HuH-7.5 (cell line): ENCODE measurements at places on chromosomes 2 and 18.

GRCh38 chr2:181588546-181588945, 68.4 kb downstream of the CERKL start:
- DNase-seq = no peak

DNA sequence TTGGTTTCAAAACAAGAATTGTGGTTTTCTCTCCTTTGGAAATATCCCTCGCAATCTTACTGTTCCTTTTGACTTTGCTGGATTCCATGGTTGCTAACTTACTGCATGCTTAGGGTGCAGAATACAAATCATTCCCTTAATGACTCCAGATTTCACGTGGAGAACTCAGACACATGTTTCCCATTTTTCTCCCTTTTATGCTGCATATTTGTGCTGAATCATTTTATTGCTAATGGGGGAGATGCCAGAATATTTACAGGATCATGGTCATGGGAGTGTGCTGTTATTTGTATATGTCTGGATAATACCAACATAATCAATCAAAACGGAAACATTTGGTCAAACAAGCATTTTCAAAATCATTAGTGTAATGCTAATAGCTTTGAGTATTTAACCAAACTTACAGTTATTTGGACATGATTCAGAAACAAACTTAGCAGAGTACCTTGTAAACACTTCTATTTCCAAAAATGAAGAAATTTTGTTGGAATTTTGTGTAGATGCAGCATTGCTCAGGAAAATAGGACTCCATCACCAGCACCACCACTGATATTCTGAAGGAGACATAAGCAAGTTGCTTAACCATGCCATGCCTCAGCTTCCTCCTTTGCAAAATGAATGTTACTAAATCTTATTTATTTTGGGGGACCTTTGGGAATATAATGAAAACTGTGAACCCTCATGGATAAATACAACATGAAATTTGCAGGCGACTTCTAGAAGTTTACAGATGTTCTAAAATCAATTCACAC, 122.5 kb upstream of the RND3 start:
- DNase-seq = no peak

DNA sequence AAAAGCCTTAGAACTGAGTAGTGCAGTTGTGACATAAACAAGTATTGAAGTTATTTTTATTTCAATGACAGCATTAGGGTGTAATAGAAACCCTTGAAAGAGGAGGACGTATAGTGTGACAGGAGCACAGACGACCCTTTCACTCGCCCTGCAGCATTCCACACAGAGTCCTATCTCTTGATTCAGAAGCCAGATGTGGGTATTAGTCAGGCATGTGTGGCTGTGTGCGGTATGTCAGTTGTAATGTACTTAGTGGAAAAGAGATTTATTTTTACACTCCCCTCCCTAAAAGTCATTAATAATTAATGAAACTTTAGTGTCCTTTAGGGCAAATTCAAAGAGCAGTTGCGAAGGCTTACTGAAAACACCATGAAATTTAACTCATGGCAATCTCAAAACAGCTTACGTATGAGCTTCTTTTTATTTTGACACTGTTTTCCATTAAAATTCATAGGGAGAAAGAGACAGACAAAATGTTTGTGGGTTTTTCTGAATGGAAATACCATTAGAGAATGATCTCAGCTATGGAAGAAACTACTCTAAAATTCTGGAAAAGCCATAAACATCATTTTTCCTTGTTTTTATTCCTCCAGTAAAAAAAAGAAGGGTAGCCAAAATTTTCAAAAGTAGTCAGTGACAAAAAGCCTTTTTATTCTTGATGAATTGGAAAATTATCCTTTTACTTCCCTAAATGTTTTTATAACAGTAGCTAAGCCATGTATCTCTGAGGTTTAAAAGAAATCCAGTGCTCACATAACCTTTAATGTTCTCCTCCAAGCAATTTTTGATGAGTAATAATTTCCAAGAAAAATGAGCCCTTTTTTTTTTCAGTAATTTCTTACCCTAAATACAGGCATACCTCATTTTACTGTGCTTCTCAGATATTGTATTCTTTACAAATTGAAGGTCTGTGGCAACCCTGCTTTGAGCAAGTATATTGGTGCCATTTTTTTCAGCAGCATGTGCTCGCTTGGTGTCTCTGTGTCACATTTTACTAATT, 84.0 kb upstream of the DSEL start:
- no peak for DNase-seq

- DNase-seq = no peak
Measured at GRCh38 chr2:112630268-112630667, 15.5 kb upstream of the SLC20A1 start.

DNA sequence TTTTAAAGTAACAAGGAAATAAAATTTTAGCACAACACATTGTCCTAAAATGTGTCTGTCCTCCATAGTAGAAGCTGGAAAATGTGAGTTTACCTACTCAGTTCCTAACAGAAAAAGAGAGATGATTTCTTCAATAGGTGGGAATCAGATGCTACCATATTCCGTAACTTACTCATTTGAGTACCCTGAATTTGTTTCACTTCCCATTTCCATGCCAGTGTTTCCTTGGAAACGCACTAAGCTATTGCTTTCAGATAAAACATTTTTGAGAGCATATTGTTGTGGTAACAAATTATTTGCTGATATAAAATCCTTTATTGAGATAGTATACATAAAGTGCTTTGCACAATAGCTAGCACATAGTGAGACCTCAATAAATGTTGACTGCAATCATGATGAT, 137.5 kb upstream of the BARD1 start:
- no peak for DNase-seq

DNA sequence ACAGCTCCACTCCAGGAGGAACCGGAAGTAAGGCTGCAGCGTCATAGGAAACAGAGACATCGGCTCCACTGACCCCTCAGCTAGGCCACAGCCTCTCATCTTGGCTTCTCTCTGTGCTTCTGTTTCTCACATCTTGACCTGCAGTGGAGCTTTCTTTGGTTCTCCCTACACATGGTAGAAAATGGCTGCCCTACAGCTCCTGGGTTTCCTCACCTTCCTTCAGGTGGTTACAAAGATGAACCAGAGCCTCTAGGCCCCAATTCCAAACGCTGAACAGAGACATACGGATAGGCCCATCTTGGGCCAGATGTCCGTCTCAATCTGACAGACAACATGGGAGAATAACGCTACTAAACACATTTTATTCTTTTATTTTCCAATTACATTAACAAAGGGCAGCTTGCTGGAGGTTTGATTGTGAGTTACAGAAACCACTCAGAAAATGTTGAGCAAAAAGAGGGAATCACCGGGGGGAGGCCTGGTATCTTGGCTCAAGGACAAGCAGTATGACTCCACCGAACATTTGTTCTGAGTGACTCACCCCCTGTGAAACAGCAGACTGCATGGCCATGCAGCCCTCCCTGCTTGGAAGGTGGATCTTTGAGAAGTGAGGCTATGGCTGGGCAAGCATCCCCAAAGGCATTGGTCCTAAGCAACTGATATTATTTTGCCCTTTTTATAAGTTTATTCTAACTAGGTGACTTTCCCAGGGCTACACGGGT, 303.5 kb downstream of the CDCA7 start:
- no peak for DNase-seq

DNA sequence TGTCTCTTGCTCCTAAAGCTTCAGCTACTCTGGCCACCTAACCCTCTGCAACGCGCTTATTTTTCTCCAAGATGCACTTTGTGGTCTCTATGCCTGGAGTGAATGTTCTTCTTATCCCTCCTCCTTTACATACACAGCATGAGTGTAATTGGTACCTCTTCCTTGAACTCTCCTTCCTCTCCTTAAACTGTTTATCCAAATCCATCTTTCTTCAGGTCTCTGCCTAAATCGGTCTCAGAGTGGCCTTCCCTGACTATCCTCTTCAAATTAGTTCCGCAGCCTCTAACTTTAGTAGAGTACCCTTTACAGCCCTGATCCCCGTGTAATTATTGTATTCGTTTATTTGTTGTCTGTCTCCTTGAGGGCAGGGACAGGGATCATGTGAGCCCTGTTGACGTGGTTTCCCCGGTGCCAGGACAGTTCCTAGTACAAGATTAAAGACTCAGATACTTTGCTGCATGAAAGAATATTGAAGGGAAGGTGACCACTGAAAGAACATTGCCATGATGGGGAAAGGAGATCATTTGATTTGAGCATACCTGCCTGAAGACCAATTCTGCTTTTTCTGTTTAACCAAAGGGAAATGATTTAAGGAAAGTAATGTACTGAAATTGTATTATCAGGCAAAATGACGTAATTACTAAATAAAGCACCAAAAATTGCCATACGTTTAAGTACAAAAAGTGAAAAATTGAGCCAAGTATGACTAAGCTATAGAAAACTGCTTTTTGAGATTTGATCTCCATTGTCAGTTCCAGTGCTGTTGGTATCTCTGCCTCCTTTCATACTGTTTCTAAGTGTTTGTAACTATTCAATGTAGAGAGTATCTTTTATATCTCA, 1.2 kb downstream of the CNOT9 start:
- no peak for DNase-seq

GRCh38 chr18:70181015-70181414, 24.5 kb downstream of the RTTN start:
- no peak for DNase-seq

GRCh38 chr18:38706373-38706772, 1140.8 kb upstream of the CELF4 start:
- DNase-seq = no peak

DNA sequence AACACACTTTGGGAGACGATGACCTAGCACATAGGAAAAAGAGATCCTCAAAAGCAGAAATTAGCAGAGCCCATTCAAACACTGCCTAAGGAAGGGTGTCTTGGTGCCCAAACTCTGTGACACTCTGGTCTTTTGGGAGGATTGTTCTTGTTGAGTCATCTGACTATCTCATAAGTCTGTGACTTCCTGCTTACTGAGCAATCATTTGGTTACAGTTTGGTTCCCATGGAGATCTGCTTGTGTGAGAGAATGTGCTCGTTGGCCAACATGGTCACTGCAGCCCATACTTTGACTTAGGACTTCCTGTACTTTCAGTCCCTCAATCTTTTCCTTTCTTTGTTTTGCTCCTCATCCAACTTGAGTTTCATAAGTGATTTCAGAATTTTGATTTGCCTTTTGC, 602.9 kb downstream of the NYAP2 start:
- no peak for DNase-seq

DNA sequence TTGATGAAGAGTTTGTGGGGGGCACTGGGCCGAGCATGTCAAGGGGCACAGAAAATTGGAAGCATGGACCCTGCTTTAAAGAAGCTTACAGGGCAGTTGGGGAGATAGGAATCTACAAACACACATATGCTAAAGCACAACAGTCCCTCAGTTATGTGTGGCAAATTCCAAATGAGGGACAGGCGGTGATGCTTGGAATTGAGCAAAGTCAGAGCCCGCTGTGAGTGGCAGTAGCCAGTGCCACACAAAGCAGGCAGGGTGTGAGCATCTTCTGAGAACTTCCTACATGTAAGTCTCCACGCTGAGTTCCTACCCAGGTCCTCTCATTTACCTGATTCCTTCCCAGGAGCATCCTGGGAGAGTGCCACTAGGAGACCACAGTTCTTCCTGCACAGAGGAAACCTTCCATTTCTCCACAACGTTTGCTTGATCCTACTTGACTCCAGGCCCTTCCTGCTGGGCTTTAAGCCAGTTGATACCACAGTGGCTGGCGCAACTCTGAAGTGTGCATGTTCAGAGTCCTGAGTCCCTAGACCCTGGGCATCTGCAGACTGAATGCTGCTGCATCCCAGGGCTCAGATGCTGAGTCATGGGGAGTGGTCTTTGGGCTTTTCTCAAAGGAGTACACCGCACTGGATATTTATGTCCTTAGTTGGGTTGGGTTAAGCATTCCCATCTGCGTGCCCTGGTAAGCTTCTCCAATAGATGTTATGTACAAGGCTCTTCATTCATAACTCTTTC, 287.3 kb upstream of the REV1 start:
- no peak for DNase-seq

DNA sequence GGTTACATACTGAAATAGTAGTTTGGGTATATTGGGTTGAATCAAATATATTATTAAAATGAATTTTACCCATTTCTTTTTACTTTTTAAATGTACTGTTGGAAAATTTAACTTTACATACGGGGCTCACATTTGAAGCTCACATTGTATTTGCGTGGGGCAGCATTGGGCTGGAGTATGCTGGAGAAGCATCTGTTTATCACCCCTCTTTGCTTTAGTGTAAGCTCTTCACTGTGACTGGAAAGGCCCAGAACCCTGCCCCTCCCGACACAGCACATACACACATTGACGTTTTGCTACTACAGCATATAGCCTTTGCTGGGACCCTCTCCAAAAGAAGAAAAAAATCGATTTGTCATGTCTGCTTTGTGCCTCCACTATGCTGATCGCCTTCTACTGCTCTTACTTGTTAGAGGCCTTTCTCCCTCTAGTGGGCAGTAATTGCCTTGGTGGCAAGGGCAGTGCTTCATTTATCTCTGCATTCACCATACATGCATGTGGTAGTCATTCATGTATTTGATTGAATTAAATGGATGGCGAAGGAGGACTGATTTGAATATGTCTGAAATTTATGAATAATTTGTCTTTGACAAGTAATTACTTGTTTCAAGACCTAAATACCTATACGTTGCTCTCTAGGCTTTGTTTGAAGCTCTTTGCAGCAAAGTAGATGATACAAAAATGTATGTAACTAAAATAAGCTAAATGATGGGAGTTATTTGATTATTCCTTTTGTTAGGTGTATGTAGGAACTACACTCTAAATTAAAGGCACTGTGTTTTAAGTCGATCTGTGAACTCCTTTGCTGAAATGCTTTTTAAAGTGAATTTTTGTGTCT, 37.4 kb downstream of the VAPA start:
- DNase-seq = no peak

GRCh38 chr2:27723372-27724144, 48.0 kb upstream of the MRPL33 start:
- DNase-seq = peak; percentile 68

- DNase-seq = no peak
Measured at GRCh38 chr2:197929008-197929885, 124.9 kb downstream of the PLCL1 start.

DNA sequence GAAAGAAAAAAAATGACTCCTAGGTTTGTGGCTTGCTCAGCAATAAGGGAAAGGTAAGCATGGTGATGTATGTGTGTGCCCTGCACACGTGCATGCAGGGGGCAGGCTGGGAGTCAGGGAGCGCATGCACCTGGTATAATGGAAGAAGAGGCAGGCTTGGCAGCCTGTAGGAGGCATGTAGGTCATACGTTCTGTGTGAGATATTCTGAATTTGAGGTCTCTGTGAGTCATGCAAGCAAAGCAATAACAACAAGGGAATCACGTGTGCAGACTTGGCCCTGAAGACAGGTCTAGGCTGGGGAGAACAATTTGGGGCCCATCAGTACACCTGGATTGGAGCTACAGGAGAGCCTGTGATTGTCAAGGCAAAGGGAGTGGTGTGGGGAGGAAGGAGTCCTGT, 94.5 kb upstream of the TTC39C start:
- DNase-seq = no peak
